ENCODE measurements at places on chromosomes 7 and 10. TPM values are rescaled to one million over a fixed set of nuclear protein-coding genes. Genes with fewer than 3 reads are reported as not detected.

DNA sequence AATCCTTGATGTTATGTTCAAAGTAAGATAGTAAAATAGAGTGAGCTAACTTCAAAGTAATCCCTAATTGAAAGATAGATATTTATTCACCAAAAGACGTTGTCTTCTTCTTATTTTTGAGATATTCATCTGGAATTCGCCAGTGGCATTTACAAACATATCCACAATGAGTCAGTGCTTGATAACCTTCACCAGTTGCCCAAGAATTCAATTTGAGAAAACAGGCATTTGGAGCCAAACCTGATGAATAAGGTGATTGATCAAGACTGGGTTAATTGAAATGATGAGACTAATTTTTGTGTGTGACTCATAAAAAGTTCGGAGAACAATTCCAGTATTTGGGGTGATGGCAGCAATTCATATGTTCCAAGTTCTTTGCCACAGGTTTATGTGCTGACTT is 344.0 kb downstream of the ARL4A start:
- no peak for DNase-seq

- no peak for DNase-seq
These were observed 23.8 kb downstream of the MYH16 start for GRCh38 chr7:99296471-99296870.

- no peak for DNase-seq
These were observed 34.4 kb upstream of the AGR3 start for GRCh38 chr7:16916105-16916639.

DNA sequence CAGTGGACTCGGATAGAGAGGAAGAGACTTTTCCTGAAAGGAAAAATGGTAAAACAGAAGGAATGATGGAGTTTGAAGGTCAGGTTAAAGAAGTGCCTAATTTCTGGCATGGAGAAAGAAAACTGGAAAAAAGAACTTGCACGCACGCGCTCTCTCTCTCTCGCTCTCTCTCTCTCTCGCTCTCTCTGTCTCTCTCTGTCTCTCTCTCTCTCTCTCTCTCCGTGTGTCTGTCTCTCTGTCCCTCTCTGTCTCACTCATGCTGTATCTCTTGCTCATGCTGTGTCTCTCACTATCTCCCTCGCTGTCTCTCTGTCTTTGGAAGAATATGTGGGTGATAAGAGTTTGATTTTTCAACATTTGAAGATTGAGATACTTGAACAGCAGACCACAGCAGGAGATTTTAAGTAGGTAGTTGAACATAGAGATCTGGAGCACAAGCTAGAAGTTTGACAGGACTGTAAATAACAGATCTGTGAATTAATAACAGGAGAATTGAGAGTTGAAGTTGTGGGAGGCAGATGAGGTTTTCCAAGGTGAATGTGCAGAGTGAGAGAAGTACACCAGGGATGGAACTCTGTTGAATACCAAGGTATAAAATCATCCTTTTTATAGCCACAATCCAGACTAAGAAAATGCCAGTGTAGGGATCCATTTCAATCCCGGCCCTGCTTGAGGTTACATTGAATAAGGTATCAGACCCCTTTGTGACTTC is 33.1 kb downstream of the ADD3 start:
- DNase-seq: no peak

SAMD9 gene
- 8.1 TPM for total RNA-seq

GRCh38 chr10:58979711-58980110 is 196.7 kb upstream of the PHYHIPL start:
- no peak for DNase-seq

DNA sequence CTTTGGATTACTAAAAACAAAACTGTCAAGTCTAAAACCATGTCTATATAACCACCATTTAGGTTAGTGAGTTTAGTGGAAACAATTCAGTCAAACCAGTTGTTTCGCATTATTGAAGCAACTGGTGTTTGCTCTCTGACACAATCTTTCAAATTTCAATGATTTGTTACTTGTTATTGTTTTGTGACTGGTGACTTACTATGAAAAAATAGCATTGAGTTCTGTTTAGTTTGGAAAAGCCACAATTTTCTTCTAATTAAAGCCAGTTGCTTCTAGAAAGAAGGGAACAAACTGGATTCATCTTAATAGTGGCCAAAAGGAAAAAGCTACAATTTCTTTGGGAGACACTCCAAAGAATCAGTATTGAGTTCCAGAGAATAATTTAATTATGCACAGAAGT is 30.4 kb downstream of the LAMB4 start:
- DNase-seq: no peak

- no peak for DNase-seq
These were observed 72.1 kb downstream of the PTEN start for GRCh38 chr10:87935290-87936141.

DNA sequence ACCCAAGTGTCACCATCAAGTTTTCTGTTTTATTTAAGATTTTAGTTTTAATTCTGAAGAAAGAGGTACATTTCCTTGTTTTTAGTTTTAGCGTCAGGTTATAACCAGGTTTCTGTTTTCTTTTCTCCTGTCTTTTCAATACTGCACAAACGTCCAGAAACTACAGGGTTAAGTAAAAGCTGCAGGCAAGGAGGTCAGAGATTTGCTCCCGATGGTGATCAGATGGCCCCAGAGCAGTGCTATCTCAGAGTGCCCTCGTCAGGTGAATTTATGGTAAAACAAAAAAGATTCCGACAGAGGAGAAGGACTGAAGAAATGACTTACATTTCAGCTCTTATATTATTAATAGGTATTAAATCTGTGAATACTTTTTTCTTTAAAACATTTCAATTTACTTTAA is 128.2 kb downstream of the STRA8 start:
- DNase-seq: no peak

C7orf33 gene
- total RNA-seq: not detected

DNA sequence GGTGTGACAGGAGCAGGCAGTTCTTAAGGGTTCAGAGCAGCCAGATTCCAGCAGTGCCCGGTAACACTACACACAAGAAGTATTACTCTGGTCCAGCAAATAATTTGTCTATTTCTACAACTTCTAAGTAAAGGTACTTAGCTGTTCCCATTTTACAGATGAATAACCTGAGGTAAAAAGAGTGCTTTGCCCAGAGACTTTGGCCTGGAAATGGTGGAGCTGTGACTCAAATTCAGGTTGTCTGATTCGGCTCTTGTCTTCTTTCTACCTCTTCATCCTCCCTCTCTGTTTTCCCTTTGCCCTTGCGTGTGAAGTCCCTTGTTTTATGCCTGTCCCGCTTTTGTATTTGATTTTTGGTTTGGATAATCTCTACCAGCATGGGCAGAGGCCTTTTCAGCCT is 17.1 kb downstream of the SFRP5 start:
- DNase-seq: no peak

AIFM2 gene
- total RNA-seq: 12.4 TPM

DNA sequence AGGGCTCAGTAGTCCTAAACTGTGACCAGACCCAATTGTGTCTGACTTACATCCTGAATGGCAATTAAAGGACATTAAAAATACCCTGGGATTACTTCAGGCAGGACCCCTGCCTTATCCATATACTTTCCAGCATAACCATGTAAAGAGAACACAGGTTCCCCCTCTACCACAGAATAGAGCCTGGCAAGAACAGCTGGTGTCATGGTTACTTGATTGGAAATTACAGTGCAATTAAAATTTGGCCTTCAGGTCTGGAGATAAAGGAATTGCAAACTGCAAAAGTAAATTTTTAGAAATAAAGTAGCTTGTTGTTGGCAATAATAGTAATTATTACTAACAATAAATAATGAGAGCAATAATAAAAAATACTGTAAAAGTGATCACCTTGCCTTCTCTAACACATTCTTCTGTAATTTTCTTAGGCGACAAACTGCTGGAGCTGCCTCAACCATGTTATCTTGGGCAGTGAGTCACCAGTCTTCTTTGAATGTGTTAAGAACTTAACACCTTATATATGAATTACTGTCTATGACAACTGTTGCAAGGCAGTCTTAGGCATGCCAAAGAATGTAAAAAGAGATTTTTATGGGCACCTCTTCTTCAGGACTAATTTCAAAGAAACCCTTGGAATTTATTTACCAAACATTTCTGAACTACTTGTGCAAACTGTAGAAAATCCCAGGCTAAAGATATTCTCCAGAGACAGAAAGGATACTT is 53.7 kb downstream of the HIBADH start:
- no peak for DNase-seq

- no peak for DNase-seq
These were observed at the start of gene LHFPL3 for GRCh38 chr7:104328296-104328969. TSS of gene LHFPL3 (plus strand) at chr7:104328603.

HYCC1 gene
- total RNA-seq: 19.6 TPM

DNA sequence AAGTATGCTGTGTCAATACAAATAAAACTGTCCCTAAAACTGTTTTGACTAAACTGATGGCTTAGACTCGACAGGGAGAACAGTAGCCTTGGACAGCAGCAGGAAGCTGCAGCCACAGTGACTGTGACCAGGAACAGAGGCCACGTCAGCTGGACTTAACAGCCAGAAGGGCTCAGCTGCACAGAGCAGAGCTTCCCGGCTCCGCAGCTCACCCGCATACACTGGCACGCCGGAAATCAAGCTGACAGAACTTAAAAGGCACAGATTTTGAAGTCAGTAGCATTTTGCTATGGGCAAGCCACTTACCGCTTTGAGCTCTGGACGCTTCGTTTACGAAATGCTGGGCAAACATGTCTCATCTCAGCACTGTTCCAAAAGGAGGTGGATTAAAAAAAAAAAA is 769.7 kb upstream of the AUTS2 start:
- DNase-seq: no peak

ACBD7 gene
- 0.86 TPM for total RNA-seq

- no peak for DNase-seq
These were observed 53.8 kb downstream of the LSM5 start for GRCh38 chr7:32436146-32436928.

GRCh38 chr7:42856605-42856987 is 55.3 kb downstream of the C7orf25 start:
- DNase-seq: no peak

MKX gene
- 0.94 TPM for total RNA-seq

DNA sequence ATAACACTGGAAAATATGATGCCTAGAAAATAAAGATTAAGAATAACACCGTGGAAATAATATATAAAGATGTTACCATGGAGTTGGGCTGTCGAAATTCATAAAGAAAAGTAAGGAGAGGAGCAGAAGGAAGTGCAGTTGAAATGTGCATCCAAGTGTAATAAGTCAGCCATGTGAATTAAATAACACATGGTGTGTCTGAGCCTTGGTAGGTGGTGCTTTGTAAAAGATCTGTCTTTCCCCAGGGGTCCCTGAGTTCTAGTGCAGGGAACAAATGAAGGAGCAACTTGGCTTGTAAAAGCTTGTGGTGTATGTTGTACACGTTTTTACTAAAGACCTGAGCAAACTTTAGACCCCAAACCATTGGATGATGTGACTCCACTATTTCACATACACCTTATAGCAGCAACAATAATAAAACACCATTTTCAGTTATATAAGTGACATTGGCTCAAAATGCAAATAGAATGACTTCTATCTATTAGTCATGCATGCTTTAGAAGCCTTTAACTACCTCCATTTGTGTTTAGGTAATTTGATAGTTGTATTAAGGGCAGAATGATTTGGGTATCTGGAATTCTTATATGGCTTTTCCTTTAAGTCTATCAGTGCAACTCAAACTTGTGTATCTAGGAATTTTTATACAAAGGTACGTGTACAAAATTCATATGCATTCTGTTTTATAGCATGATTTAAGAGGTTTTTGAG is 11.3 kb downstream of the STARD3NL start:
- no peak for DNase-seq

GRCh38 chr7:151062399-151063211 is 3.2 kb downstream of the SLC4A2 start:
- DNase-seq: no peak

DNA sequence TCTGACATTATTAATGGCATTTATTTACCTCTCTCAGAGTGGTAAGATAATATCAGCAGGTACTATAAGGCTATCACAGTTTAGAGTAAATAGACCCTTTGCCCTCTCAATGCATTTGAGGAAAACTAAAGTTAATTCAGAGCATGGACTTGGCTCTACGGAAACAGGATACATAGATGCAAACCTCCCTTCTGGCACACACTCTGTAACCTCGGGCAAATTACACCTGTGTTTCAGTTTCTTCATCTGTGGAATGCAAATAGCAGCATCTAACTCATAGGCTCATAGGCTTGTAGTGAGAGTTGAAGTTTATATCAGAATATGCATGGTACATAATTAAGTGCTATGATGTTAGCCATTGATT is 5.6 kb downstream of the RAPGEF5 start:
- no peak for DNase-seq

SLC16A12 gene
- total RNA-seq: 0.08 TPM

- DNase-seq: no peak
These were observed 2.6 kb downstream of the NPTX2 start for GRCh38 chr7:98619450-98620321.

MINPP1 gene
- 14.1 TPM for total RNA-seq

ADAM22 gene
- 26.4 TPM for total RNA-seq

OPN1SW gene
- not detected for total RNA-seq

- DNase-seq: no peak
These were observed 566 bp downstream of the ZNF789 start for GRCh38 chr7:99473315-99473596.

GRCh38 chr10:128867210-128867609 is 599.8 kb upstream of the MGMT start:
- DNase-seq: no peak
